Mesenteric fat pad (tissue), 1 donor: ENCODE measurements at places on chromosomes 5 and 9. TPM values are rescaled to one million over a fixed set of nuclear protein-coding genes. Genes with fewer than 3 reads are reported as not detected.

DNA sequence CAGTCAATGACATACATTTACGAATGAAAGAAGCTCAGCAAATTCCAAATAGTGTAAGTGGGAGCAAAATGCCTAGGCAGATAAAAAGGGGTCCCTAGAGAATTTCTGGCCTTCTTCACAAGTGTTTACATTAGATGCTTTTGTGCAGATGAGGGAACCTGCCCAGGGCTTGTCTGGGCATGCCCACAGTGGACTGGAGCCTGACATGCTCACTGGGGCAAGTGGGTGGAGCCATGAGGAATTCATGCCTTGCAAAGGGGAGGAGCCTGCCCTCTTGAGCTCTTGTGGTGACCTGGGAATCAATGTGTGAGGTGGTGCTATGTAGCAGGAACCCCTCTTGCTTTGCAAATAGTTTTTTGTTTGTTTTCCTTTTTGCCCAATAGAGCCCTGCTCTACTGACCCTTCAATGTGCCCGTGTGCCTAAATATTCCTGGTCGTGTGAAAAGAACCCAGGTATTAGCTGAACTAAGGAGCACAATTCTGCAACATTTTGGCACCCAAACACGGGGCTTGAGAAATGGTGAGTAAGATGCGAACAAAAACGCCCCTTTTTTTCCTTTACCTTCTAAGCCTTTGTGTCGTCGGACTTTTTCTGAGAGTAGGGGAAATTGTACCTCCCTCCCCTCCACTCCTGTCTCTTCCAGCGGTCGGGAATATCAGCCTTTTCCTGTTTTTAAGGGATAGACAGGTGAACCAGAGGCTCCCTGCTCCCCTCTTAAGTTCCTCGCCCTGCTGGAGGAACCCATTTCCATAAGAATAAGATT, 433.8 kb upstream of the CDH9 start:
- no peak for DNase-seq

DNA sequence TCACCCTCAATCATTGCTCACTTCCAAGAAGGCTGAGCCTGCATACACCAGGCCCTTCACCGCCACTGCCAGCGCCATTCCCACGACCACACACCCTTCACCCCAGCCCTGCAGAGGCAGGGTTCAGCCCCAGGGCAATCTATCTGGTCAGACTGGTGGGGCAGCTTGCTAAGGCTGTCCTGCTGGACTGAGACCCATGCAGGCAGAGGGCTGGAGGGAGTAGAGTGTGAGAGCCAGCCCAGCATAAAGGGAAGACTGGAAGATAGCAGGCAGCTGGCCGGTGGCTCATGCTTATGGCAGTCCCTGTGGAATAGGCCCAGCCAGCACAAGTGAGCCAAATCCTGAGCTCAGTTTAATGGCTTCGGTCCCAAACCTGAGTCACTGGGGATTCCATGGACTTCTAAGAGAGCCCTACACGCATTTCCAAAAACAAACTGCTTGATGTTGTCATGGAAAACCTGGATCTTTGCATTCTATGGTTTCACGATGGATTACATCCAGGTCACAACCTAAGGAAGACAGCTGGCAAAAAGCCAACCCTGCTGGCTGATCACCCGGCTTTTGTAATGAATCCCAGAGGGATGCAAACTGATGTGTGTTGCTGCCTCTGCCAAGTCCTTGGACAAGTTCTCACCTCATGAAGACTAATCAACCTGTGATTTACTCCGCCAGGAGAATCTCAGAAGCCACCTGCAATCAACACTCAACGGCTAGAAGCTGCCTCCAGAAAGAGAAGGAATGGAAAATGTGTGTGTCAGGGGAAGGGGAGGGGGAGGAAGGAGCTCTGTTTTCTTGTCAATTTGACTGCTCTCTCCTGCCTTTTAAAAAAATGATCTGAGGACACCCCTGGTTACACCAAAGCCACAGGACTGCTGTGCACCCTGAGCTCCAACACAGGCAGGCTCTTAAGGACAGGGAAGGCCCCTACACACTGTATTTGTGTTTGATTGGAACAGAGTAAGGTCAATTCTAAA, 143.6 kb downstream of the LHFPL2 start:
- no peak for DNase-seq

DNA sequence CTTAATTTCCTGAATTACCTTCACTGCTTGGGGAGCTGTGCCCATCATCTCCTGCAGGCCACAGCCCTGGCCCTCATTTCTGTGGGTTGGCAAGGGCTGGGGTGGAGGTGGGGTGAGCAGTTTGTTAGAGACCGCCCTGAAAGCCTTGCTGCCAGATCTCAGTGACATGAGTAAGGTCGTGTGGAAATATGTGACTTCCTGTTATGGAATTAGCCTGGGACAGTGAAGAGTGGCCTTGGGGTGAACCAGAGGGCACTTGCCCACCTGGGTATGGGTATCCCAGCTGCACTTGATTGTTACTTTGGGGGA, 2.5 kb upstream of the HNRNPAB start:
- no peak for DNase-seq

DNA sequence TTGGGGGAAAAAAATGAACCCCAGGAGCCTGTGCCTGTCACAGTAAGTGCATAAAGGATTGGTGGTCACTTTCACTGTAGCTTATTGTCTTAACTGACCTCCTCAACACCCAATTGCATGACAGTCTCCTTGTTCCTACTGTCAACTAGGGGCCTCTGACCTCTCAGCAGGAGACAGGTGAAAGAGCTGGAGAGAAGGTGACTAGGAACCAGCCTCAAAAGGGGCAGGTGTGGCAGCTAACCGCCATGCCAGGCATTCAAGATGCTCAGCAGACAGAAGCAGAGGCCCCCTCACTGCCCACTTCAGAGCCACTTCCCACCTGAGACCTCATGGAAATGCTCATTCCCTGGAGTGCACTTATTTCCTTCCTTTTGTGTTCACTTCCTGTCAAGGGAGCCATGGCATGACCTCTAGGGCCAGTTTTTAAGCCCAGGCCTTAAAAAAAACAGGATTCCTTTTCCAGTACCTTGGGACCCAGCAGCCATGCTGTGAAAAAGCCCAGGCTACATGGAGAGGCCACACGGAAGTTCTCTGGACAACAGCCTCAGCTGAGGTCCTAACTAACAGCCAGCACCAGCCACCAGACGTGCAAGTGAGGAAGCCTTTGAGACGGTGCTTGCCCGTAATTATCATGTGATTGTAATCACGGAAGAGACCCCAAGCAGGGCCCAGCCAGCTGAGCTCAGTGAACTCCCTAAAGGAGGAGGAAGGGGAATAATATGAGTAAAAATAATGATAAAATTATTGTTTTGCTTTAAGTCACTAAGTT, 74.9 kb downstream of the NSUN2 start:
- DNase-seq: no peak

- DNase-seq: no peak
Observed at GRCh38 chr5:26121338-26121737, 917.0 kb downstream of the CDH9 start.

GRCh38 chr5:122849771-122850170, 4.4 kb downstream of the SNX24 start:
- DNase-seq: no peak

DNA sequence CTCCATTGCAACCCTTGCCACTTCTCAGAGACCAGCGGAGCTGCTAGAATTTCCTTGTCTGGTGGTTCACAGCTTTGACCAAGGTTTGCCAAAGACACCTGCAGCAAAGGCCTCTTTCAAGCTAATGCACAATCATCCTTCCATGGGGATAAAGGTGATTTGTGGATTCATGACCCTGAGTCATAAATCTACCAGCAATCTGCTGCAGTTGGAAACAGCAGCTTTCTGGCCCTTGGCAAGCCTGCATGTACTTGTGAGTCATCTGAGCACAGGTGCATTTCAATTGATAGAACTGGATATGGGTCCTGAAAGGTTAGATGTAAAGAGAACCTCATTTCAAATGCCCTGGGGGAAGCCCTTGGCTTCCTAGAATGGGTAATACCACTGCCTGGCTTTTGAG, 21.6 kb upstream of the TCF7 start:
- DNase-seq: no peak

DNA sequence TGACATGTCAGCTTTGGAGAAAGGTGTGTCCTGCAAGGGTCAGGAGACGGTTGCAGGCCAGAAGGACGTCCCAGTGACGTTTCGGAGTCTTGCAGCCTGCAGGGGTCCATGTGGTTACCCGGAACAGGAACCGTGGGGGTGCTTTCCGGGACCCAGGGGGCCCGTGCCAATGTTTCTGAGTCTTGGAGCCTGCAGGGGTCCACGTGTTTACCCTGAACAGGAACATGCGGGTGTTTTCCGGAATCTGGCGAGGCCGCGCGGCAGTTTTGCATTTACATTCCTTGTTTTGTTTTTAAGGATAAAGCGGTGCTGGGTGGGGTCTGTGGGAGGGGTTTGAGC, 30.6 kb downstream of the NKD2 start:
- DNase-seq: no peak

GRCh38 chr5:154648706-154649105, 106.5 kb upstream of the LARP1 start:
- no peak for DNase-seq

- DNase-seq: no peak
Observed at GRCh38 chr5:95809414-95809960, 13.0 kb downstream of the GLRX start.

DNA sequence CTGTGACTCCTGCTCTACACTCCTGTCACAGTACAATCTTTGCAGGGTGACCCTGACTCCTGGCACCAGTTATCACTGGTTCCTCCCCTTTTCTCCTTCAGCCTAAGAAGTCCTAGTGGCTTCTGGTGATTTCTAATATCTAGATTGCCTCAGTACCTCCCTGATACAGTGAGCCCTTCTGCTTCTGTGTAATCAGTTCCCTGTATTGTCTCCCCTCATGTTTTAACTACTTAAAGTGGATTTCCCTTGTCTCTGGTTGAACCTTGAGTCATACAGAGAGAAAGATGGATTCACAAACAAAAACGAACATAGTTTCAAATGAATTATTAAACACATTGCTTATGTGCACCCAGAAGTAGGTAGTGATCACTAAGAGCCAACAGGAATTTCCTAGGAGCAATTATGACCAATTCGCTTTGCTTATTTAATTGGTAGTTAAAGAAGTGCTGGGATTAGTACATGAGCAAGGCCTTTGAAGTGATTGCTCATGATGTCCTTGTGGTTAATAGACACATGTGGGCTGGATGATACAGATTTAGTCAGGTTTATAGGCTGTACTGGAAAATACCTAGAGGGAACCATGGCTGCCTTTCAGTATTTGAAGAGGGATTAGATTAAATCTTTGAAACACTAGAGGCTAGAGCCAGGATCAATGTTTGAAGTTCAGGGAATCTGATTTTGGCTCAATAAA, 145.8 kb upstream of the MEF2C start:
- no peak for DNase-seq

DNA sequence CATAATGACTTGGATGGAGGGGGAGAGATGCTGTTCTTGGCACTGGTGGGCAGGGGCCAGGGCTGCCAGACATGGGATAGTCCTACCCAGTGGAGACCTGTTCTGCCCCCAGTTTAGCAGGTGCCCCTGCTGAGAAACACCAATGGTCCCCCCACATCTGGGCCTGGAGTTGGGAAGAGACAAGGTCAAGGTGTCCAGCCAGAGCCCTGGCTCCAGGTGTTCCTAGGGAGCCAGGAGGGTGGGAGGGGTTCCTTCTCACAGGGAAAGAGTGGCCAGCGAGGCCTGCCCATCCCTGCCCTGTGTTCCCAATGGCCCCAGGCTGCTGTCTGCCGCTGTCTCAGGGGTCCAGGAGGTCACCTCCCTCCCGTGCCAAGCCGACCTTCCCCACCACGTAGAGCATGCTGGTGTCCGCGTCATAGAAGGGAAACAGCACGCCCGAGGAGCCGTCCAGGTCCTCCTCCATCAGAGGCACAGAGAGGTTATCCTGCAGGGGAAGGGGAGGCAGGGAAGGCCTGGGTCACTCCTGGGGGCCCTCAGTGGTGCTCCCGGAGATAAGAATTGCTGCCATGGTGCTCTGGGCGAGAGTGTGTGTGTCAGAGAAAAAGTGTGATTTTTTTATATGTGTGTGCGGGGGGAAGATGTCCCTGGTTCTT, 11.7 kb upstream of the TRIM14 start:
- no peak for DNase-seq

GRCh38 chr5:154403776-154404387, 41.9 kb upstream of the SAP30L start:
- DNase-seq: peak; percentile 57

DNA sequence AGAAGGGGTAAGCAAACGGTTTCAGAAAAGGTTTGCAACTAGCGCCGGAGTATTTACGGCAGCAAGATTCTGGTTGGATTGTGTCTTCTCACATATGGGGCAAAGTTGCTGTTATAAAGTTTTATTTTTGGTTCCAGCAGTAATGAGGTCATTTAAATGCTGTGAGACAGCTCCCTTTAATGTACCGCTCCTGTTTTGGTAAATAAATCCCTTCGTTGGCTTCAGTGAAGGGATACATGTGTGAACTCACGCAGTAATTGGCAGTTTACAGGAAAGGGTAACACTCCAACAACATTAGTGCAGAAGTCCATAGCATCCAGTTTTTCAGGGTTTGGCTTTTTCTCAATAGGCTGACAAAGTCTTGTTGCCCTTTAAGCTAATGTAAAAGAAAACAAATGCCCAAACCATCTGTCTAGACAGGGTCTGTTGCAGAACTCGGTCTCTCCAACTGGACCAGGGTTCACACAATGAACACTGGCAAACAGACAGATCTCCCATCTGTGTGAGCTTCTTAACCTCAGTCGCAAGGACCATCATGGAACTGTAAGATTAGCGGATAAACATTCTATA, 184.0 kb downstream of the GOLPH3 start:
- no peak for DNase-seq

DNA sequence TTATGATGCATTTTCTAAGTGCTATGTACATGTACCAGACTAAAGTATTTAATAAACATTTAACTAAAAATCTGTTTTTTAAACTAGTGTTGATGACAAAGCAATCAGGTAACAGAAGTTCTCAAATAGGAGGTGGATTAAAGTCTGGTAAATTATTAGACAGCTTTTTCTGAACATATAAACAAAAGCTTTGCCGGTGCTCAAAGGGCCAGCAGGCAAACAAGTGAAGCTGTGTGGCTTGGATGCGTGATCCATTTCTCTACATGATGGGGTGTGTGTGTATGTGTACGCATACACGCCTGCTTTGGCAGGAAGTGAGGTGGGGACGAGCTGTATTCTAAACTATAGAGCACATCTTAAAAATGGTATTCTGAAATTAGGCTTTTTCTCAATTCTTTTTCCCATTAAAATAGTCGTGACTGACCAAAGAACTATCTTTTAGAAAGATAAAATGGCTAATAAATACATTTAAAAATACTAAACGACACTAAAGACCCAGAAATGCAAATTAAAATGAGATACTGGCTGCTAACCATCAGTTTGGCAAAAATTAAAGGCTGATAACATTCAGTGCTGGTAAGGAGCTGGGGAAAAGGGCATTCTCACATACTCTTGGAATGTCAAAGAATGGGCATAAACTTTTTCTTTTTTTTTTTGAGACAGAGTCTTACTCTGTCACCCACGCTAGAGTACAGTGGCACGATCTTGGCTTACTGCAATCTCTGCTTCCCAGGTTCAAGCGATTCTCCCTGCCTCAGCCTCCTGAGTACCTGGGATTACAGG, 174.0 kb downstream of the MAPKAP1 start:
- no peak for DNase-seq

DNA sequence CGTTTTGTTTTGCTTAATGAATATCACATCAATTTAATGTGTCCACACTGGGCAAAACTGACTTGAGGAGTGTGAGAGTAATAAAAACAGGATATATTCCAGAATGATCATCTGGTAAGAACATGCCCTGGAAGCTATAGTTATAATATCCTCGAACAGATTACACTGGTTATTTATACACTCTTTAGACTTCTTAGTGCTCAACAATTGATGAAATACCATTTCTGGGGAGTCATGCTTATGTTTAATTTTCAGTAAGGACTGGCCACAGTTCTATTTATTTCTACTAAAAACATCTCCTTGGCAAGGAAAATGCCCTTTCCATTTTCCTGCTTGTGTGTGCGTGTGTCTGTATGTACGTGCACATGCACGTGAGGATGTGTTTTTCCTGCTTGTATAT, 205.0 kb downstream of the TRIO start:
- DNase-seq: no peak

SLC25A2 gene
- 0.61 TPM for total RNA-seq

PRUNE2 gene
- 13.9 TPM for total RNA-seq

NRARP gene
- total RNA-seq: 16.3 TPM
